ENCODE measurements at places on chromosomes 7 and 10.

GRCh38 chr10:77638321-77639101, 903 bp upstream of the KCNMA1 start:
- DNase-seq, result peak; percentile 53

- DNase-seq, result no peak
These were observed 139.0 kb upstream of the GDF10 start for GRCh38 chr10:47160967-47161366.

GRCh38 chr10:58023341-58024073, 244.2 kb downstream of the IPMK start:
- no peak for DNase-seq

DNA sequence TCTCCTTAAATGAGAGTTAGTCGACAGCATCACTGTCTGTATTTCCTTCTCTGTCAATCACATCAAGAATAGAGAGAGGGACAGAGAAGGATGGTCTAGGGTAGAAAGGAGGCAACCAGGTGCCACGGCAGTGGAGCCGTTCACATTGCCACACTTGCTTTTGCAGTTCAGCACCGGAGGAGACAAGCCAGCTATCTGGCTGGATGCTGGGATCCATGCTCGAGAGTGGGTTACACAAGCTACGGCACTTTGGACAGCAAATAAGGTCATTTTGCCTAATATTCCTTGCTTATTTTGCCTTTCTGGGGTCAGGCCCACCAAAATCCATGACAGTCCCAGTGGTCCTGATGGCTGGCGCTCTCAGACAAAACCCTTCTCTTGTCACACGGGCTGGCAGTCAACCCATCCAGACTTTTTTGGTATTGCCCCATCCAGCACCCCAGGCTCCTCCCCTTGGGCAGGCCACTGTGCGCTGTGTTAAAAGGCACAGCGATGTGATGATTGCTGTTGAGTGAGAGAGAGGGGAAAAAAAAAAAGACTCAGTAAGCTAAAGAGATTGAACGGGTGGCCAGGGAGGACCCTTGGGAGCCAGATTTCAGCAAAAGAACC, 8.4 kb downstream of the CPA2 start:
- no peak for DNase-seq

- no peak for DNase-seq
These were observed 146.6 kb downstream of the CTNNA3 start for GRCh38 chr10:67549390-67549789.

DNA sequence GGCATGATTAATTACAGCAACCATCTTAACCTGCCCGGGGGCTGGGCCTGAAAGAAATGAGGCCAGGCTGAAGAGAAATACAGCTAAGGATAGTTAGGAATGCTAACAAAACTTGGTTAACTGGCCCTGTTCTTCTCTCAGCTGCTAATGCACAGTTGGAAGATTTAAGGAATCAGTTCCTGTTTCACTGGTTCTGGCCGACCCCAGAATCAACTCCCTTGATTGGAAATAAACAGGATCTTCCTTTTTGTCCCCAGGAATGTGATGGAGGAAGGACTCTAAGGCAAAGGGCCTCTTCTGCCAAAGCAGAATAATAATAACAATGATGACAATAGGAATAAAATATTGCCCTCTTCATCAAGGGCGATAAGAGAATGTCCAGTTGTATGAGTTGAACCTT, 3.5 kb upstream of the LRMDA start:
- DNase-seq, result no peak

DNA sequence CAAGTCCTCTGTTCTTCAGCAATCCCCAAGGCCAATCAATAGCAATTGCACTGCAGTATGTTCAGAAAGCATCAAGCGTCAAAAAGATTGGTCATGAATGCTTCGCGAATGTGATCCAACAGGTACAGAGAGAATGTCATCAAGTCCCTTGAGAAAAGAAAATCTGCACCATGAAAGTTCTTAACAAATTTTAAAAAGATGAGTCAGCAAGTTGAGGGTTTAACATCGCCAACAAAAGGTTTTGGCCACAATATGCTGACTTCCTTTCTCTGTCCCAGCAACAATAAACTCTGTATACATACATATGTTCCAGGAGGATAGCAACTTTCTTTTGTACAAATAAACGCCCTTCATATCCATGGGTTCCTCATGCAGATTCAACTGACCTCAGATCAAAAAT, 168.5 kb upstream of the C7orf33 start:
- DNase-seq, result no peak

GRCh38 chr7:15709978-15710377, 23.5 kb upstream of the MEOX2 start:
- no peak for DNase-seq

- no peak for DNase-seq
These were observed at the start of gene SPACDR for GRCh38 chr7:100464210-100464660. Gene SPACDR, minus strand, starts transcription at chr7:100464260. Its CDS starts 235 bp downstream, at chr7:100464025.

GRCh38 chr7:104074529-104074928, 85.1 kb upstream of the RELN start:
- DNase-seq, result no peak

- no peak for DNase-seq
These were observed 321.0 kb upstream of the TPK1 start for GRCh38 chr7:145156834-145157233.

- DNase-seq, result no peak
These were observed 270.5 kb downstream of the BICC1 start for GRCh38 chr10:58782876-58783851.

GRCh38 chr10:23341004-23341403, 3.6 kb downstream of the C10orf67 start:
- DNase-seq, result no peak

GRCh38 chr10:60340973-60341372, 48.7 kb downstream of the ANK3 start:
- DNase-seq, result no peak

DNA sequence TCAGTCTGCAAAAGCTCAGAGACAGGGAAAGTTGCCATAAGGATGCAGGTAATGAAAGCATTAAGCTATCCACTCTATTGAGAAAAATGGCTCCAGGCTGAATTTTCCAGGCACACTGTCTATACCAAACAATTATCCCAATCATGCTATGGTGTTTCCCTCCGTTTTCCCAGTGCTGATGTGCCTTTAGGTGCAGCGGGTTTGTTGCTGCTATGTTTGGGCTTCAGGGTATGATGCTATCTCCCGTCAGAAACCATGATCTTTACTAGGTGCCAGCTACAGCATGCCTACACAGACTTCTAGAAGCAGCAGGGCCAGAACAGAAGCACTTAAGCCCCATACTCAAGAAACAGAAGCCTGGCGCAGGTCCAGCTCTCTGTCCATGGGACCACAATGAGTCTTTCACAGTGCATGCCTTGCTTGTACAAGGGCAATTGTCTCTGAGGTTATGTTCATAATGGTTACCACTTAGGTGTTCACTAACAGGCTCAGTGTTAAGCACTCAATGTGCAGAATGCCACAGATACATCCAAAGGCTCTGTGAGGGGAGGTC, 19.4 kb downstream of the STEAP1B start:
- DNase-seq, result no peak

- peak; percentile 64 for DNase-seq
These were observed 150.8 kb upstream of the NPS start for GRCh38 chr10:127398140-127398970.

DNA sequence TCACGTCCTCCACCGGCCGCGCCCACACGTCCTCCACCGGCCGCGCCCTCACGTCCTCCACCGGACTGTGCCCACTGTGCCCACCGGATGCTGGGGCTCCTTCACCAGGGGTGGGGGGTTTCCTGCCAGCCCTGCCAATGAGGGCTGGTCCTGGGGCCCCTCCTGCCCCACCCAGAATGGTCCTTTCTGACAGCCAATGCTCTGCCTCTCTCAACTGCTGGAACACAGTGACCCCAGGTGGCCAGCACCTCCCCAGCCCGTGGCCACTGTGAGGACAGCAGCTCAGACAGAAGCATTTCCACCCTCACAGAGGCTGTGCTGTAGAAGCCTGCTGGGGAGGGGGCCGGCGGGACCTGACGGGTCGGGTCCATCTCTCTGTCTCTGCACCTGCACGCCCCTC, 90.1 kb upstream of the DNAAF5 start:
- DNase-seq, result peak; percentile 45

DNA sequence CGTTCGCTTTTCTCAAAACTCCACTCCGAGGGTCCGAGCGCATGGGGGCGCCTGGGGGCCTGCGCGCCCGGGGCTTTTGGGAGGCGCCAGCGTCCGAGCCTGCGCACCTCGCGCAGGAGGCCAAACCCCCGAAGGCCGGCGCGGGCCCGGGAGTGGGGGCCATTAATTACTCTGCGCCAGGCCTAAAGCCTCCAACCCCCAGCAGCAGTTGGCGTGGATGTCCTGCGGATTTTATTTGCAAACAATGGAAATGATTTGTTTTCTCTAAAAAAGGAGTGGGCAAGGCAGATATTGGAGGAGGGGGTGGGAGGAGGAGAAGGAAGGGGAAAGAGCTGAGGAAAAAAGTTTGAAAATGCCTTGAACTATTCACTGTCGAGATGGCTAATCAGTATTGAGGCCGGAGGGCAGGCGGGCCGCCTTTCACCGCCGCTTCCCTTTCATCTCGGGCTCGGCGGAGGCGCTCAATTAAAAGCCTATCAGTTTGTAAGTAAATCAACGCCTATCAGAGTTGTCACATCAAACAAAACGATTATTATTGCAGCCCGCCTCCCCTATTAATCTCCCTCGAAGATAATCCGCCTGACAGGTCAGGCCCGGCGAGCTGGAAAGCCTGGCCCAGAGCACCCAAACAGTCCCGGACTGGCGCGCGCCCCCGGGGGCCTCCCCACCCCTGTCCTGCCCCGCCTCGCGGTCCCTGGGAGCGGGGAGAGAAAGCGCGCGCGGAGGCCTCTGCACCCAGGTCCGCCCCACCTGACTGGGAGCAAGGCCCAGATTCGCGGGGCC, 3.4 kb upstream of the ZNF503 start:
- DNase-seq, result no peak

DNA sequence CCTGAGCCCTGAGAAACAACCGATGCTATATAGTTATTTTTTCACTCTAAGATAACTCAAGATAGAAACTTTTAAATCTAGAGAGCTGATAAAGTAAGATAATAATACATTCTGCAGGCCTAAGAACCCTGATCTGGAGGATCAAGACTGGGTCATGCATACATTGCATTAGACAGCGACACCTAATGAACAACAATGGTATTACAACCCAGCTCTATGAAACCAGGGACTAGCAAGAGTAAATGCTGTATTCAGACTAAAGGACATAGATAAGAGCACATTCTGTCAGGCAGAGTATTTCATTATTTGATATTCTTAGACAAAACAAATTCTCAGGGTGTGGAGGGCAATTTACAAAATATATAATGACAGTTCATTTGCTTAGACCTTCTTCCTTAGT, 148.6 kb downstream of the GRK5 start:
- no peak for DNase-seq

DNA sequence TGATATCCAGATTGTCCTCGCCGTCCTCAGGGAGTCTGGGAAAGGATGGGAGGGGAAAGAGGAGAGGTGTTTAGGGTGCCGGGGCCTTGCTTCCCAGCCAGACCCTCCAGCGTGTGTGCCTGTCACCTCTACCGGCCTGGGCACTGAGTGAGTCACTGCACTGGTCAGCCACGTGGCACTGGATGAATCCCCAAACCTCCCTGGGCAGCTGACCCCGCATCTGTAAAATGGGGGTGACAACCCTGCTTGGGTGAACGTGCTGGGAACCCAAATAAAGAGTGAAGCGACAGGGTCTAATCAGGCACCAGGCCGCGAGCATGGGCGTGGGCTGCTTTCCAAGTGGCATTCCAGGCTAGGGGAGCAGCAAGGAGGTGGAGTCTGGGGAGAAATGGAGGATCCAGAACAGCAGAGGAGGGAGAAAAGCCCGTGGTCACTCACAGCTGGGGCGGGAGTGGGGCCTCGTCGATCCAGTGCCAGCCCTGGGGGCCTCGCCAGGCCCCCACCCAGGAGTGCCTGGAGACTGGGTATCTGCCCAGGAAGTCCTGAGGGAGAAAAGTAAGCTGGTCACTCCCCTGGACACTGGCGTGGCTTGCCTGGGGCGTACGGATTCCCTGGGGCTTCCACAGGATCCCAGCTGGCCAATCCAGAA, 29.7 kb downstream of the KLRG2 start:
- no peak for DNase-seq

DNA sequence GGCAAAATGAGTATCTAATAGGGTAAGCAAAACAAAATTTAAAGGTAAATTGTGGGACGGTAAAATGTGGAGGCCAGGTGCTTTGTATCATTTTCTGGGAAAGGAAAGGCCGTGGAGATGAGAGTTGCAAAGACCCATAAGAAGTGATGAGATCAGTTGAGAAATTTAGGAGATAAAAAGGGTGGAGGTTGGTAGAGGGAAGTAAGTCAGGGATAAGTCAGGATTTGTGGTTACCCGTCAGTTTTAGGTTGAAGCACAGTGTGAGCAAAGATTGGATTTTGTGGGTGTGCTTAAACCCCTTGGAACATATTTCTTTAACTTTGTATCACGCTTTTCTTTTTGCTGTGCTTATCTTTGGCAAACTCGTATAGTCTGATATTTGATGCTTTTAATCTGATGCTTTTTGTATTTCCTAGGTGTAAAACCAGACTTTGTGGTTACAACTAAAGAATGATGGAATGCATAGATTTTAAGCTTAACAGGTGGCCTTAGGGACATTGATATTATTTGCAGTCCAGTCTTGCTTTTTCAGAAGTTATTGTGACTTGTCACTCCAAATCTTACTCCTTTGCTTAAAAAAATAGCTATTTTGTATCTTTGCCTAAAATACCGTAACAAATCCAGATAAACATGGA, 1.2 kb downstream of the BTRC start:
- no peak for DNase-seq

- DNase-seq, result no peak
These were observed 105.3 kb downstream of the SKAP2 start for GRCh38 chr7:26759108-26759507.

- no peak for DNase-seq
These were observed 566.5 kb downstream of the ATRNL1 start for GRCh38 chr10:115659616-115660015.

DNA sequence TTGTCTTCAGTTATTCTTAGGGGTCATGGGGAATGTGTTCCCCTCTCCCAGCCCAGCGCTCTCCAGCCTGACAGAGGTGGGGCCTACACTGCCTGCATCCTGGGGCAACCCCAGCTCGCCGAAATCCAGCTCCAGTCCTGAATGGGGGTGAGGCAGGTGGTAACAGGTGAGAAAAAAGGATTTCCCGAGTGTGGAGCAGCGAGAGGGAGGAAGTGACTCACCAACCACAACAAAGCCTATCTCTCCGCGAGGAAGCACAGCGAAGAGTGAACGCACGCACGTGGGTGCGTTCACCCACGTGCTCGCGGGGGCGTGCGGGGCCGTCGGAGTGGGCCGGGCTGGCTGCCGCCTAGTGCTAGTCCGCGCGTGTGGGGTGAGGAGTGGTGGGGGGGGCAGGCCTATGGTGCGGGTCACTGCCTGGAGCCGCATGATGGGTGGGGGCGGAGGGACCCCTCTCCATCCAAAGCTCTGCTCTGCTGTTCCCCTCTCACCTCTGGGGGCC, 855 bp upstream of the PALD1 start:
- no peak for DNase-seq

DNA sequence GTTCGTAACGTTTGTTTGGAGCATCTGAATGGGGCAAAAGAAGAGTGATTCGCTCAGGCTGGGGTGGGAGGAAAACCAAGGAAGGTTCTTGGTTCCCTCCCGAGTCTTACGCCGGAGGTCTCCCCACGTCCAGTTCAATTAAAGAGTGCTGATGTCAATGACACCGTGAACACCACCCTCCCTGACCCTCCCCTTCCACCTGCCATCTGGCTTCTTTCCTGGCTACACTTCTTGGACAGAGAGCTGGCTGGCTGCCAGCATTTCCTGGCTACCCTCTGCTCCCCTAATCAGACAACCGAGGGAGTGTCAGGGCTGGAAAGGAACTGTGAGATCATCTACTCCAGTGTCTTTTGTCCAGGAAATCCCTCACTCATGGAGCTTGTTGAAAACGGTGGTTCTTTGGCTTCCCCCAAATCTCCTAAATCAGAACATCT, 24.1 kb upstream of the FFAR4 start:
- DNase-seq, result no peak

Data from Ammon's horn (tissue), 1 donor.